ENCODE measurements at places on chromosomes 11 and 22.

DNA sequence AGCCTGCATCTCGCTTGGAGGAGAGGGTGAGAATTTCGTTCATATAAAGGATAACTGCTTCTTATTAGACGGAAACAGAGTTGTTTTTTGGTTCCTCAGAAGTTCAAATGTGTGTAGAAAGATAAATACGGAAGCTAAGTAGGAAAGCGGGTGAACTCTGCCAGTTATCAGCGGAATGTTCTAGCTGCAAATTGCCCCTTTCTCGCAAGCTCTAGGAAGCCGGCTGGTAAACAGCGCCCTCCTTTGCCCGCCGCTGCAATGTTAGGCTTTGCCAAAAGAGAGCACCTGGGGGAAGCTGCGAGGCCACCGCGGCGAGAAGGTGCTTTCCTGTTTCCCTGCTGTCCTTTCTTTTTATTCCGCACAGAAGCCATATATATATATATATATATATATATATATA is 67.0 kb downstream of the IGLL5 start:
- no peak for DNase-seq

- DNase-seq, result no peak
These were observed 68.7 kb upstream of the RRM1 start for GRCh38 chr11:4025967-4026324.

GRCh38 chr22:45686836-45687235 is 15.2 kb downstream of the ATXN10 start:
- no peak for DNase-seq

GRCh38 chr11:64607381-64607985 is 16.5 kb downstream of the SLC22A12 start:
- DNase-seq, result no peak

DNA sequence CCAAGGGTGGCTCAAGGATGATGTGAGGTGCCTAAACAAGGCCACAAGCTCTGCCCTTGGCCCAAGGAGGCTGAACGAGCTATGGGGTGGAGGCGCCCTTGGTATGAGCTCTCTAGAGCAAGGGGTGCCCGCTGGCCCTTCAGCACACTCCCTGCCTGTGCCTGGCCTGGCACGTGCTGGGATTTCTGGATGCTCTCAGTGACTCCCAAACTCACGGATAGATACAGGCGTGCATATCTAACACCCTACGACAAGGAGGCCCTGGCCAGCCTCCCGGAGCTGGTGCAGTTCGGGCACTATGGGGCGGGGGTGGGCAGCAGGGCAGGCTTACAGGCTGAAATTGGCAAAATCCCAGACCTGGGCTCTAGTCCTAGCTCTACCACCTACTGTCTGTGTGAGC is 30.6 kb downstream of the SCUBE1 start:
- DNase-seq, result no peak

- DNase-seq, result no peak
These were observed 41.3 kb downstream of the NEU3 start for GRCh38 chr11:75029836-75030631.

DNA sequence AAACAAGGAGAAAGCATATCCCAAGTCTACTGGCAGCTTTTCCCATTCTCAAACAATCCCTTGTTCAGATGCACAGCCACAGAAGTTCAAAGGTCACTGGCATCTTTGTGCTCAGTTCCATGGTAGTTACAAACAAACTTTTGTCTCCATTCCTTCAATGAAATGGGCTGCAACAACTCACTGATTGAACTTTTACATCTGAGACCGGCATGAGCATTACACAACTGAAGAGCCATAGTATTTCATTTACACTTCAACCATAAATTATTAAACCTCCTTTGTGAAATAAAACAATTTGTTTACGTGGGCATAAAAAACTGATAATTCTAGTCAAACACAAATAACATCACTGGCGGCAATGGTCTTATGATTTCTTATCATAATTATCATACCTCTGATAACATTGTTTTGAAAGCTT is 67.8 kb upstream of the ARHGAP32 start:
- DNase-seq, result no peak

GRCh38 chr11:83836065-83836464 is 549.9 kb upstream of the CCDC90B start:
- DNase-seq, result no peak

GRCh38 chr11:62309991-62310390 is 11.1 kb upstream of the SCGB1D4 start:
- no peak for DNase-seq

DNA sequence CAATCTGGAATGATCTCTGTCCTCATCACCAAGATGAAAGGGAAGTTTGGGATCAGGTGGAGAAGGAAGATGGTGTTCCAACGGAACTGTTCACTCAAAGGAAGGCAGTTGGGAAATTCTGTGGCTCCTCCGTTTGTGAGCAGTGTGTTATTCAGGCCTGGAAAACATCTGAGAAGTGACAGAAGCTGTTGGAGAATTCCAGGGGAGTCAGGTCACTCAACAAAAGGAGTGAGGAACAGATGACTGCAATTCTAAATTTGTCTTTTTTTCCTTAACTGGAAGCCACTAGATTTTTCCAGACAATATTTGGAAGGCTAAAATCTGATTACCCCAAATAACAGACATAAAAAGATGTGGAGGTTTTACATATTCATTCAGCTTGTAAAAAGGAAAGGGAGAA is 107.8 kb downstream of the CD44 start:
- DNase-seq, result no peak

- no peak for DNase-seq
These were observed at the start of gene HEPHL1 for GRCh38 chr11:94020777-94021481. HEPHL1 (plus strand) TSS chr11:94021354; CDS start chr11:94021369, 15 bp downstream.

- DNase-seq, result no peak
These were observed 38.8 kb downstream of the ZNF202 start for GRCh38 chr11:123702696-123703095.

All from HTR-8/SVneo (cell line).